ENCODE measurements at places on chromosomes 3 and 15.

- no peak for DNase-seq
These were observed 35.9 kb downstream of the PRKCI start for GRCh38 chr3:170258105-170258487.

DNA sequence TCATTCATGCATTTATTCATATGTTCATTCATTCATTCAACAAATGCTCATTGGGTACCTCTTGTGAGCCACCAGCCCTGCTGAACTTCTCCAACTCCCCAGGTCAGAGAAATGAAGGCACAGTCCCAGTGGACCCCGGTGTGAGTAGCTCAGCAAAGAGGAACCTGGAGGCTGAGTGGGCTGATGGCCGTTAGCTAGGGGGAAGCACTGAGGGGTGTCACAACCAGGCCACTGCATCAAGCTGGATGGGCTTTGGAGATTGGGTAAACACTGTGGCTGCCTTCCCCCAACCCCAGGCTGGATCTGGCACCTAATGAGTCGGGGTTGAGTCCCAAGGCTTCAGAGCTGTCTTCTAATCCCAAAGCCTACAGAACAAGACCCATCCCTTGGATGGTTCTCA is 12.1 kb upstream of the ALAS1 start:
- DNase-seq = no peak

DNA sequence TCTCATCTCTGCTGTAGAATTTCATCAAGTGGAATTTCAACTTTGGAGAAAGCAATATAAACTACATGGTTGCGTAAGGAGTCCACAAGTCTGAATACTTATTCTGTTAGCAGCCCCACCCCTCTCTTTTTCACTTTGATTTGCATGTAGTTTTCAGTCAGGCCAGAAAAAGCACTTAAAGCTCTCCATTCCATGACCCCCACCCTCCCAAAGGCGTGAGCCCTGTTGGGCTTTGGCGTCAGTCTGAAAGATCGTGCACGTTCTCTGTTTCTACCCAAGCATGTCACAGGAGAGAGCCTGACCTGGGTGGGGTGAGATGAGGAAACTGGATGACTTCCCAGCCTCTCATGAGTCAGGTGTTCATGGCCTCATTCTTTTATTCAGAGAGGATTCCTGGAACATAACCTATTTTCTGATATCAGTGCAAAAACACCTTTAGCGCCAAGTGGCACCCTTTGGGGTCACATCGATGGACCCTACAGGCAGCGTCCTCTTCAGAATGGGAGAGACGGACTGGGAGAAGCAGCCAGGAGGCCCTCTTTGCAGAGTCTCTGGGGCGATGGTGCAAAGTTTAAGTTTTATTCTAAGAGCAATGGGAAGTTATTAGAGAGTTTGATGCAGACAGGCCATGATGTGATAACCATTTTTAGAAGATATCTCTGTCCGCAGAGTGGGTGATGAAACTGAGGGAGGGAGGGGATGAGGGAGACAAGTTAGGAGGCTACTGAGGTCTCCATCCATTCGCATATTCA is 55.8 kb downstream of the LSM3 start:
- DNase-seq = peak; percentile 38

DNA sequence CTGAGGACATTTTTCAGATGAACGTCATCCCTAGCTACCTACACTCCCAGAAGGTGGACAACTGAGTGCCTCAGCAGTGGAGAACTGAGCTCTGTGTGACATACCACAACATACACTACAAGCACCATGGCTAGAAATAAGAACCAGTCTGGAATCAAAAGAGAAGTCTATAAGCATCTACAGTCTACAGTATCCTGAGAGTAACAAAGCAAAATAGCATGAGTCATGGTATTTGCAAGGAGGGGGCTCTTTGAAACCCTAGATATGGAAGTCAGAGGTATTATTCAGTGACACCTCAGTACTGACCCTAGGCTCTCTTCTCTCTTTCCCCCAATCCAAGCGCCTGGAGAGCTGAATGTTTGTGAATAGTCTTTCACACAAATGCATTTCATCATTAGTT is 87.5 kb downstream of the TNIK start:
- DNase-seq = no peak

- no peak for DNase-seq
These were observed 238.5 kb upstream of the ZNF385D start for GRCh38 chr3:21989341-21990042.

GRCh38 chr3:195441051-195441450 is 1.8 kb downstream of the ACAP2 start:
- DNase-seq = peak; percentile 12

DNA sequence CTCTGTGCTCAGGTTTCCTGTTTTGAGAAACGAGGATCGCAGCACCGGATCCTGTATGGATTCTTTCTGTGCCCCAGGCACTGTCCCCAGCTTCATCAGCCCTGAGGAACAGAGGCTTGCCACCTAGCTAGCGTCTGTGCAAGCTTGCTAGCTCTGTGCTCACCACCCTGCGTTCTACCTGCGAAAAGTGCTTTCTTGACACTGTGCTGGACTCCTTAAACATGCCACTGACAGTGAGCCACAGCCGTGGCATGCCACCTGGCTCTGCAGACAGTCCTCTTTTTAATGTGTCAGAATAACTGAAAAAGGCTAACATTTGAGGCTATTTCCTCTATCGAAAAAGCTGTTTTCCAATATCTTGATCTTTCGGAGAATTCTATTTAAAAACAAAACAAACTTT is 1.4 kb downstream of the PGPEP1L start:
- no peak for DNase-seq

GRCh38 chr3:149179220-149179619 is 42.4 kb downstream of the CP start:
- DNase-seq = peak; percentile 76

GRCh38 chr15:98646546-98647025 is 1.8 kb upstream of the IGF1R start:
- no peak for DNase-seq

DNA sequence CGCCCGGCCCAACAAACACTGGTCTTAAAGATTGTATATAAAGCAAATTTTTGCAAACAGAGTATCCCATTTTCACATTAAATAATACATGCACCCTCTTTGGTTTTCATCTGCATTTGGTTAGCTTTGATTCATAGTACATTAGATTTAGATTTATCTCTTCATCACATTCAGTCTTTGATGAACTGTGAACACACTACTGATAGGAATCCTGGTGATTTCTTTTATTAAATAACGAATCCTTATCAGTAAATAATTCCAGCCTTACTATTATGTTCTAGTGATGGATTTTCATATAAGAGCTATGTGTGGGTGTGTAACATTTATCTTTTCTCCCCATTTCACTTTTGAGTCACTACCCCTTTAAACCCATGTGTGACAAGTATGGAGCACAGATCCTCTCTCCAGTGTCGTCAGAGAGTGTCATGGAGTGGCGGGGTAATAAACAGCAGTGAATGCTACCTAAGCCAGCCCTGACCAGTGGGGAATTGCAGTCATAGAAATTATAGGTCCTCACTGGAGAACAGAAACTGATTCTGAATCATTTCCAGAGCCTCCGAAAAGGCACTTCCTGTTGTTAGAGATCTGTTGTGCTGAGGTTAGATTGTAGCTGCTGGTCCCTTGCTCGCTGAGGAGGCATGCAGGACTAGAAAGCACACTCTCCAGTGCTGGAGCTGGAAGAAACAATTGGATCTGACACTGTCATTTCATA is 22.0 kb downstream of the SLC7A14 start:
- peak; percentile 73 for DNase-seq

GRCh38 chr3:155960060-155960459 is 89.6 kb downstream of the GMPS start:
- DNase-seq = peak; percentile 84

- DNase-seq = peak; percentile 40
These were observed 66.0 kb upstream of the SLC2A2 start for GRCh38 chr3:171092467-171092911.

- no peak for DNase-seq
These were observed 307.5 kb downstream of the PYDC2 start for GRCh38 chr3:191768421-191768820.

- no peak for DNase-seq
These were observed 36.2 kb downstream of the MTHFS start for GRCh38 chr15:79860661-79861060.

DNA sequence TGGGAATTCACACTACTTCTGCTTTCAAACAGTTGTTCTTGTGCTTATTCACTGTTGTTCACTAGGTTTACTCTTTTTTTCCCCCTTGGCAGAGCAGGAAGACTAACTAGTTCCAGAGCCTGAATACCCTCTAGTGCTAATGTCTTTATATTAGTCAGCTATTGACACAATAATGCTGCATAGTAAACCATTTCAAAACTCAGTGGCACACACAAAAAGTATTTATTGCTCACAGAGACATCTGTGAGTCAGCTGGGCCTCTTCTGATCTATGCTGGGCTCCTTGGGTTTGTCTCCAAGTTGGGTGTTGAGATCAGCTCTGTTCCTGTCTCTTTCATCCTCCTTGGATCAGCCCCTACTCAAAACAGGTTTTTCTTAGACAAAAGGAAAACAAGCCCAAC is 51.1 kb downstream of the RSRC1 start:
- DNase-seq = peak; percentile 97

GRCh38 chr3:139811331-139811730 is 123.7 kb upstream of the CLSTN2 start:
- no peak for DNase-seq

DNA sequence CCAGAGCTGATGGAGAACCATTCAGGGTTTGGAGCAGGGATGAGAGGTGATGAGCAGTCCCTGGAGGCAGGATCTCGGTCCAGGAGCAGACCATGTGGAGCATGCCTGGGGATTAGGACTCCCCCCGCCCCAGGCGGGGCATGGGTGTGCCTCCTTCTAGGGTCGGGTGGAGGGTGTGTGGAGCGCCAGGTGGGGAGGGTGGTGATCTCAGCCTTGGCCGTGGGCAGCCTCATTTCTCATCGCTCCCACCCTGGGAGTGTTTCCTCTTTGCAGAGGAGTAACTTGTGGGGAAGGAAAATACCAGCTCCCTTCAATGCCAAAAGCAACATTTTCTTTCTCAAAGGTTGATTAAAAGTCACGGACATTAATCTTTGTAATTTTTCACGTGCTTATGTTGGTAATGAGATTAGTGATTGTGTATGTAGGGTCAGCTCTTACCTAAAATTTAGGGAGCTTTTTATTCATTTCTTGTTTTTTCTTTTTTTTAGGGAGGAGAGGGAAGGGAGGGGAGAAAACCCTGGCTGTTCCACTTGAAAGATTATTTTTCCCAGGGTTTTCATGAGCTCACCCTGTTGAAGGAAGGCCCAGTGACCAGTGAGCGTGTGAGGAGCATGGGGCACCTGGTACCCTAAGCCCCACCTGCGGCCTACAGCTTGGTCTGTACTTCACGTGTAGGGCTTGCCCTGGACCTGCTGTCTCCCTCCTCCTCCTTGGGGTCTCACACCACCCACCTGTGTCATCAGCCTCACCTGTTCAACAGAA is 11.0 kb downstream of the FBLN2 start:
- no peak for DNase-seq

DNA sequence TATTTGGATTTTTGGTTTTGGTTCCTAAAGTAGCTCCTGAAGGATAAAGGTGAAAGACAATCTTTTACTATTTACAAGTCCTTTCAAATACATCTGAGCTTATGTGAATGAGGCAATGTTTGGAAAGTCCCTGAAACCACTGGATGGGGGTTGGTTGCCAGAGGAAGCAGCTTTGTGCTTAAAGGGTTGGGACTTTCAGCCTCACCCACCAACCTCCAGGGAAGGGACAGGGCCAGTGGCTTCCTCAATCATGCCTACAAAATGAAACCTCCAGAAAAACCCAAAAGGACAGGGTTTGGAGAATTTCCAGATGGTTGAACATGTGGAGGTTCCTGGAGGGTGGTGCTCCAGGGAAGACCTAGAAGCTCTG is 20.9 kb upstream of the ABHD17C start:
- peak; percentile 15 for DNase-seq

DNA sequence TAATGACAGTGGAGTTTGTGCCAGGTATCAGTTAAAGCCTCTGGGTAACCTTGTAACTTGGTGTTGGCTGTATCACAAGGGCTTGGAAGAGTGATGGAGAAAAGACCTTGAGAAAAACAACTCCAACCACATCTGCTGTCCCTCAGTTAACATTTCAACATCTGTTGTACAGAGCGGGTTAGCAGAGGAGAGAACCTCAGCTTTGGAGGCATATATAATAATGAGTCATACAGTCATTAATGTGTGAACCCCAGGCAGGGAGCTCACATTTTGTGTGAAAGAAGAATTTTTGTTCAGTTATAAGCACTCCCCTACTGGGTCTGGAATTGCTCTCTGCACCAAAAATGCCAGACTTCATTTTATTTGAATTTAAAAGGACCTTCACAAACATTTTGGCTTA is 439.5 kb downstream of the PDCD6IP start:
- peak; percentile 11 for DNase-seq

- no peak for DNase-seq
These were observed 529.2 kb upstream of the GOLIM4 start for GRCh38 chr3:168624892-168625448.

DNA sequence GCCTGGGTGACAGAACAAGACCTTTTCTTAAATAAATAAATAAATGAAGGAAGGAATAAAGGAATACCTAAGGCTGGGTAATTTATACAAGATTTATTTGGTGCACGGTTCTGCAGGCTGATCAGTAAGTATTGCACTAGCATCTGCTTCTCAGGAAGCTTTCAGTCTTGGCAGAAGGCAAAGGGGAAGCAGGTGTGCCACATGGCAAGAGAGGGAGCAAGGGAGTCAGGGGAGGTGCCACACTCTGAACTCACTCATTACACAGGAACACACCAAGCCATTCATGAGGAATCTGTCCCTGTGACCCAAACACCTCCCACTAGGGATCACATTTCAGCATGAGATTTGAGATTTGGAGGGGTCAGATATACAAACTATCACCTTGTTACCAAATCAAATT is 56.4 kb downstream of the PRKCI start:
- no peak for DNase-seq

DNA sequence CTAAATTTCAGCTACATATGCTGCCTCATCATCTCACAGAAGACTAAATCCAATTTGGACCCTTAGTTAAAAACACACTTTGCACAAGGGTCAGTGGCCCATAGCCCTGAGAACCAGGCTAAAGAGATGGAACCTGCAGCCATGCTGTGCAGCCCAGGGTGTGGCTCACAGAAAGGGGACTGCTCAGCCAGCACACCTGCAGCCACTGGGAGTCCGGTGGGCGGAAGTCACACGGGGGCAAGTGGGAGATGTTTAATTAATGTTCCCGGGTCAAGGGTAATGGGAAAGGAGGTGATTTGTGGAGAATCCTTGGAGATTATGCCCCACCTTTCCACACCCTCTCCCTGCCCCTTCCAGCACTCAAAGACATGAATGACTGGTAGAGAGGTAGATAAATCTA is 467.4 kb downstream of the EPHB1 start:
- DNase-seq = no peak

- peak; percentile 81 for DNase-seq
These were observed 1.5 kb upstream of the NCK1 start for GRCh38 chr3:136860541-136860940.

DNA sequence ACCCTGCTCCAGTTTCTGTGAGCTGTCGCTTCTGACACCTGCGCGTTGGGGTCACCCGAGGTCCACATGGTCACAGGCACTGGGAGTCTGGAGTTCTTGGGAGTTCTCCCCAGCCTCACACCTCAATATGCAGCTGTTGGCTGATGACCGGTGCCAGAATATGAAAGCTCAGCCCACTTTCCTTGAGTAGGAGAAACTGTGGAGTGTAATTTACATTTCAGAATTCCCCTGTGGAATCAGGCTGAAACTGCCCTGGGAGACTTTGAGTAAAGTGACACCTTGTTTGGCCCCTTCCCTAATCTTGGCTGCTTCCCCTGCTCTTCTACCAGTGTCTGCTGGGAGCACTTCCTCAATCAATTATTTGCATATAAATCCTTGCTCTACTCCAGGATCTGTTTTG is 255.9 kb downstream of the NFKBIZ start:
- DNase-seq = no peak
